Pons (tissue), 1 donor: ENCODE measurements at places on chromosomes 12 and 14.

DNA sequence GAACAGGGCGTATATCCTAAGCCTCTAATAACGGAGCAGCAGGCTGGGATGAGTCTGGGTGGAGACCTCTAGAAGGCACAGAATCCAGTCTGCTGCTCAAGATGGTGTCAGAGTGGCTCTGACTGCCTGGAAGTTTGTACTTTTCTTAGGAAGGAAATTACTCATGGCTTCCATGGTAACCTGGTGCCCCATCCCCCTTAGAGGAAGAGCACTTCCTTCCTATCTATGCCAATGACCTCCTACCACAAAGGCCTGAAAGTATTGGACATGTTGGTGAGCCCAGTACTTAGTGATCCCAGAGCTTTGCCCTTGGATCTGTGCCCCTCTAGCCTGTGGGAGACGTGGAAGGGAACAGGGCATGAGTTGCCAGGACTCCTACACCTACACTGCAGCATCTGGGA lies 1.5 kb downstream of the BATF start:
- DNase-seq = no peak

DNA sequence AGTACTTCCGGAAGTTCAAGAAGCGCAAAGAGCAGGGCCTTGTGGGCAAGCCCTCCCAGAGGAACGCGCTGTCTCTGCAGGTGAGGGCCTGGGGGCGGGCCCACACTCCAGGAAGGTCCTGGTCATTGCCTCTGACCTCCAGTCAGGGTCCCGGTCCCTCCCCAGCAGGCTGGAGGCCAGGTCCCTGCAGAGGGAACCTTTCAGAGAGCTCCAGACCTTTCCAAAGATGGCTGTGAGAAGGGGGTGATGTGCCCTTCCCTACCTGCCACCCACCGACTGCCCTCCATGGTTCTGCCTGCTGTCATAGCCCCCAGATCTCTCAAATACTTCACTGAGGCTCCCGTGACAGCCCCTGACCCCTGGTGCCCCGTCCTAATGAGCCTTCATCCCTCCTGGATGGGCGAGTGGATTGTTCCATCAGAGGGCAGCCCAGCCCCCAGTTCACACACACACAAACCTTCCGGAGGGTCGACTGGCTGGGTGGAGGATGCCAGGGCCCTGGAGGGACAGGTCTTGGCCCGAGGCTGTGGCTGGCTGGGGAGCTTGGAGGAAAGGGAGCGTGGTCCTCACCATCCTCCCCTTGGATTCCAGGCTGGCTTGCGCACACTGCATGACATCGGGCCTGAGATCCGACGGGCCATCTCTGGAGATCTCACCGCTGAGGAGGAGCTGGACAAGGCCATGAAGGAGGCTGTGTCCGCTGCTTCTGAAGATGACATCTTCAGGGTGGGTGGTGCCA lies 117.5 kb upstream of the FKBP4 start:
- DNase-seq = no peak

- no peak for DNase-seq
Observed at GRCh38 chr14:33993246-33993645, 42.4 kb upstream of the EGLN3 start.

DNA sequence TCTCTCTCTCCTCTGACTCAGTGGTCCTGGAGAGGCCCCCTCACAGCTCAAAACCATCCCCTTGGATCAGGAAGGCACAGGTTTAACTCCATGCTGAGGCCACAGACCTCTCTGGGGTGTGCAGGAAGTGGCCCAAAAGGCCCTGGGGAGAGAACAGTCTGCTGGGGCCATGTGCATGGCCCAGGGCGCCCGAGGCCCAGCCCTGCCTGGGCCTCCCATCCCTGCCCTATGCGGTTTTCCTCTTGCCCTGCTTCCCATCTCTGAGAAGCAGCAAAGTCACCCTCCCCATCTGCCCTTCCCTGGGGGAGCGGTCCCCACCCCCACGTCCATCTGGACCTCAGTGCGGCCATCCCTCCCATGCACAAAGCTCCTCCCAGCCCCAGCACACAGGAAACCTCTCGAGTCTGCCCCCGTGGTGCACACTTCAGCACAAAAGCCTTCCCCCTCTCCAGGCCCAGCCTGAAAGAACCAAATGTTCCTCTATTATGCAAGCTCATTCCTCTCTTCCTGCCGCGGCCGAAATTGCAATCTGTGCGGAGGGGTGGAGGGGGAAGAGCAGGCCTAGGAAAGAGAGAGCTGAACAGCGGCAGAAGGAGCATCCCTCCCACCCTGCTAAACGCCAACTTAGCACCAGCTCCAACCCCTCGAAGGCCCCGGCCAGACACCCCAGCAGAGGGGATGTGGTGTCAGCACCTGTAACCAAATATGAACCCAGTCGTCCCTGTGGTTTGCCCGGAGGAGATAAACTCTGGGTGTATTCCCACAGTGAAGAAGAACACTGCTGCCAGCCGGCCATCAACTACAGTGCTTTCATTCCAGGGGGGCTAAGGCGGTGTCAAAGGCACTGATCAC lies 108.5 kb downstream of the SCARB1 start:
- peak; percentile 93 for DNase-seq

DNA sequence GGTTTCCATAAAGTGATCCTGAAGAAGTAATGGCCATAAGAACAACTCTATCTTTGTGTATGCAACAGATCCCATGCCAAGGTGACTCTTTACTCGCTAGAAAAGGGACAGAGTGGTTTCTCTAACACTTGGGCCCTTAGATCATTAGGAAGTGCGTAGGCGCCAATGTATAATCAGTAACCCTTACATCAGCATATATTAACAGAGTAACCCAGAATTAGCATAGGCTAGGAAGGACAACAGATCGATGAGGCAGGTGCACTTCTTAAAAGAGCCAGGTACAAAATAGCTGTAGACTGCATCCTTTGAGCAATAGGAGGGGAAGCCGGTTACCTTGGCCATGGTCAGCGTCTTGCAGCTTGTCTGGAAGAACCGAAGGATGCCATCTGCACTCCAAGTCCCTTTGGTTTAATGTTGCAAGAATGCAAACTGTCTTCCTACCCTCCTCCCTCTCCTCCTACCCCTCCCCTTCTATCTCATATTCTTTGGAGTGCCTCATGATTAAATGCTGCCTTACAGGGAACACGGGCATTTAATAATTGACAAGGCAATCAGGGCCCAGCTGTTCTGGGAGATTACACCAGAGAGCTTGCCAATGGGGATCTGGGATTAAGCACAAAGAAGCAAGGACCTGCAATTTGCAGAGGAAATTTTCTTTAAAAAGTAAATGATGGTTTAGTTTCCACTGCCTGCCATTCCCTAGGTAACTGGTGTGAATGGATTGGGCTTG lies 8.0 kb downstream of the GSG1 start:
- no peak for DNase-seq

DNA sequence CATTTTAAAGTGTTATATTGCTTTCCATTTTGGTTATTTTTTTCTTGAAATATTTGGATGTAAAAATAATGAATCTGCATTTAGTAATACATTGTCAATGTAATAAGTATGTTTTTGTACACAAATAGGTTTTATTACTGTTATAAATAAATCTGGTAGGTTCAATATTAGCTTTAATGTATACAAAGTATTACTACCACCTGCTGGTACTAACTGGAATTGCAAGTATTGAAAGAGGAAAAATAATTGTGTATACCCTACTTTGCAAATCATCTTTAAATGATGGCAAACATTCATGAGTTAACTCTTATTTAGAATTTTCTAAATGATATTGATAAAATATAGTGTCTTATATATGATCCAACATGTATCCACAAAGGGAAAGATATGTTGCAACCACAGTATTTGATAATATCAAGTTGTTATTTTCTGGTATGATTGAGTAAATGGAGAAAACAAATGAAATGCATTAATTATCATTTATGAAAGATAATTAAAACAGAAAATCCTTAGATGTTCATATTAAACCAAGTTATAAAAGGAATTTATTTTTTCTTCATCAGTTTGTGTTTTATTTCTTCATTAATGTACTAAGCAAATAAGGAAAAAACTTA lies 3.2 kb downstream of the OR4K2 start:
- peak; percentile 58 for DNase-seq

DNA sequence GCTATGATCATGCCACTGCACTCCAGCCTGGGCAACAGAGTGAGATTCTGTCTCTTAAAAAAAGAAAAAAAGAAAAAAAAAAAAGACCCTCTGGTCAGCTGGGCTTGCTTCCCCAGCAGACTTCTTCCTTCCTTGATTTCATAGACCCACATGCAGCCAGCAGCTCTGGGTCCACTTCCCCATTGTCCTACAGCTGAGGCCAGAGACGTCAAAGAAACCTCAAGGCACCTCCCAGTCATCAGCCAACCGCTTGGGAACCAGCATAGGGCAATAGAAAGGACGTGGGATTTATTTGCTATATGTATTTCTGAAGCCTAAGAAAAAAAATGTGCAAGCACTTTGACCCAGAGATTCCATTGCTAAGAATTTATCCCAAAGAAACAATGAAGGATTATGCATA lies 35.4 kb upstream of the SPPL3 start:
- peak; percentile 84 for DNase-seq

GRCh38 chr12:116538682-116539305 lies 20.4 kb upstream of the MAP1LC3B2 start:
- DNase-seq = no peak

- no peak for DNase-seq
Observed at GRCh38 chr12:28033538-28033915, 61.0 kb upstream of the PTHLH start.

- DNase-seq = no peak
Observed at GRCh38 chr14:57846596-57846995, 19.3 kb downstream of the SLC35F4 start.

- DNase-seq = no peak
Observed at GRCh38 chr12:108349278-108349688, 10.2 kb upstream of the CMKLR1 start.

GRCh38 chr14:90627478-90627877 lies 188.8 kb downstream of the TTC7B start:
- DNase-seq = no peak

- no peak for DNase-seq
Observed at GRCh38 chr12:130162745-130163460, 639 bp downstream of the FZD10 start.

DNA sequence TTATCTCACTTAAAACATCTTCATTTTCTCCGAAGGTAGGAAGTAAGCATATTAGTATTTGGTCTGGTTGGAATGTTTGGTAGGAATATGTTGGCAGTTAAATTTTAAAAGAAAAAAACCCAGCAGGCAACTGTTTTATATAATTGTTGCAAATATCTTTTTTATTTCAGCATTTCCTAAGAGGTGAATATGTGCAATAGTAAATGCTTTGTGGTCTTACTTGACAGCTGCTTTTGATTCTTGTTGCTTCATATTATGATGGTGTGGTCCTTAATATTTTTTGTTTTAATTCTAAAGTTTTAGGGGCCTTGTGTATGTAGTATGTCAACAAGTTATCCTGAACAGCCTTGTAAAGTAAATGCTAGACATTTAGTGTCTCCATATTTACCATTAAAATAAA lies 6.3 kb downstream of the TRAFD1 start:
- no peak for DNase-seq

- DNase-seq = peak; percentile 93
Observed at GRCh38 chr12:57069523-57069922, 9.1 kb downstream of the NEMP1 start.

DNA sequence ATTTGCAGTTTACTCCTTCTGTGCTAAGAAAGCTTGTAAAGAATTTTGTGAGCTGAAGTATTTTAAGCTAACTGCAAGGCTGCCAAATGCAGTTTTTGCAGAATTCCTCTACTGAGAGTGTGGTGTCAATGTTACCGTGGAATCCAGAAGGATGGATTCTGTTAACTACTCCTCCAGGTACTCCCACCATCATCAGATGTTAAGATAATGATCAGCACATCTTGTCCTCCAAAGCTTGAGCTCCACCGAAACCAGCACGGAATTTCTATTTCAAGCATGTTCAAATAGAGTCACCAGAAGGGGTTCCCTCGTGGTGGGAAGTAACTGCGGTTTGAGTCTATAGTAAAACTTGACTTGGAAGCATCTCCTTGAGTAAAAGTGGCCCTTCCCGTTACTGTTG lies 64.3 kb upstream of the CDKN3 start:
- no peak for DNase-seq

DNA sequence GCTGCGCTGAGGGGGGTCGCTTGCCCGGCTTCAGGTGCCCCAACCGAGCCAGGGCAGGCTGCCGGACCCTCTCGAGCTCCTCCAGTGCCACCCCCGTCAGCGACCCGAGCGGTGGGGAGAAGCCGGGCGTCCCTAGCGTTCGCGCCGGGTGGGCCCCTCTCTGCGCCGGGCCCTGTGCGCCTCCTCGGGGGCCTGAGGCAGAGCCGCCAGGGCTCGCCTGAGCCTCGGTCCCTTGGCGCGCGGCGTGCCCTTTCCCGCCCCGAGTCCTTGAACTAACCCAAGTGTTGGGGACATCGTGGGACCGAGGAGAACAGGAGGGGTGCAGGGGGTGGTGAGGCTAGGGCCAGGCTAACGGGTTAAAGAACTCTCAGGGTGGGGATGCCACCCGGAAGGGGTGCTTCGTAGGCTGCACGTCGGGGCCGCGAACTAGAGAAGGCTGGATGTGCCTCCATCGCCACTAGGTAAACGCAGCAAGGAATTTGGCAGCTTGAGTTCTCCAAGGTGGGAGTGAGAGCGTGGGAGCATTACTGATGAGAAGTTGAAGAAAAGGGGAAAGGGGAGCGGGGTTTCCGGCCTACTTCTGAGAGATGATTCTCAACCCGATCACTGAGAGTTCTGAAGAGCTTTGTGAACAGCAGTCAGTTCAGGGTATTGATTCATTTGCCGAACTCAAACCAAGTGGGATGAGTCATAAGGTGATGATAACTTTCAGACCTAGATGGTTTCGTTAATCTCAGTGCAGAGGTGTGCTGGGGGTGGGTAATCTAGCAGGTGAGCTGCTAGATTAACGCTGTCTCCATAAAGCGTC lies 618 bp downstream of the RNF34 start:
- DNase-seq = peak; percentile 40

GRCh38 chr14:54672688-54673087 lies 105.8 kb downstream of the SAMD4A start:
- DNase-seq = no peak

- no peak for DNase-seq
Observed at GRCh38 chr12:45235087-45236025, 19.5 kb downstream of the ANO6 start.

DNA sequence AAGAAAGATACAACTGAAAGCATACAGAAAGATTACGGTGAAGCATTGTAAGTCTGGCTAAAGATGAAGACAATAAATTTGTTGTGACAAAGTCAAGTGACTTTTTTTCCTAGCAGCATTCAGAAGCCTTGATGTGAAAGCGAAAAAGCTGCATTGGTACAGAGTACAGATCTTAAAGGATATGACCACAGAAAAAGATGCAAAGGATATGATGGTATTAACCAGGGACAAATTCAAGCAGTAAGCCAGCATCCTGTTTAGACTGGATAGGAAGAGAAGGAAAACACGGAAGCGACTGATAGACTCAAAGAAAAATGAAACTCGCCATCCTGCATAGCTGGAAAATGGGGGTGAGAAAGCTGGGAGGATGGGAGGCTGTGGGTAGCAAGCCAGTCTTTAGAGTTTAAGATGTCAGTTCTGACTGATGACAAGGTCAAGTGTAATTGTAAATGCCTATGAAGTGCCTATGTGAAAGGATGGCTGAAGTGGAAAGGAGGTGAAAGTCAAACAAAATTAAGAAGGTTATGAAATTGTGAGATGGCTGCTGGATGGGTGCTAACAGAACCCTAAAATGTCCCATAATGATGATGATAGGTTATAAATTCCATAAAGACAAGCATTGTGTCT lies 92.4 kb downstream of the PHLDA1 start:
- no peak for DNase-seq
